Activated T-helper 1 cell treated with anti-CD3 and anti-CD28 coated beads, Interleukin-2, amount 50 U/mL, for 16 hours (primary cell): ENCODE measurements at places on chromosomes 6 and 20.

GRCh38 chr6:34656378-34657036 is 40.1 kb downstream of the ILRUN start:
- peak; percentile 10 for DNase-seq

DNA sequence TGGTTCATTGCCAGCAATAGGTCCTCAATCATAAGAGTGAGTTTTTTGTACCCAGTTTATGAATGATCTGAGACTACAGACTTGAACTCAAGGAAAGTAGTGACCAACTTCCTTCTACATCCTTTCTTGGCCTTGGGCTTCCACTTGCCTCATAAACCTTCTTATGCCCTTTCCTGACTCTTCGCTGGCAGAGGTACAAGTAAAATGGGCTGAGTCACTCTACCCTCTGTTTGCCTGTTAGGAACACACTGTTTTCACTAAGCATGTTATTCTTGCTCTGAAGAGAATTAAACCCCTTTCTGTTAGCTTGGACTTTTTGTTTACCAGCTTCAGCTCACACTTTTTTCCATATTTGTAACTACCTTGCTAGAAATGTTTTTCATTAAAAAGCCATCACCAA is 74.4 kb downstream of the PKHD1 start:
- DNase-seq, result no peak

DNA sequence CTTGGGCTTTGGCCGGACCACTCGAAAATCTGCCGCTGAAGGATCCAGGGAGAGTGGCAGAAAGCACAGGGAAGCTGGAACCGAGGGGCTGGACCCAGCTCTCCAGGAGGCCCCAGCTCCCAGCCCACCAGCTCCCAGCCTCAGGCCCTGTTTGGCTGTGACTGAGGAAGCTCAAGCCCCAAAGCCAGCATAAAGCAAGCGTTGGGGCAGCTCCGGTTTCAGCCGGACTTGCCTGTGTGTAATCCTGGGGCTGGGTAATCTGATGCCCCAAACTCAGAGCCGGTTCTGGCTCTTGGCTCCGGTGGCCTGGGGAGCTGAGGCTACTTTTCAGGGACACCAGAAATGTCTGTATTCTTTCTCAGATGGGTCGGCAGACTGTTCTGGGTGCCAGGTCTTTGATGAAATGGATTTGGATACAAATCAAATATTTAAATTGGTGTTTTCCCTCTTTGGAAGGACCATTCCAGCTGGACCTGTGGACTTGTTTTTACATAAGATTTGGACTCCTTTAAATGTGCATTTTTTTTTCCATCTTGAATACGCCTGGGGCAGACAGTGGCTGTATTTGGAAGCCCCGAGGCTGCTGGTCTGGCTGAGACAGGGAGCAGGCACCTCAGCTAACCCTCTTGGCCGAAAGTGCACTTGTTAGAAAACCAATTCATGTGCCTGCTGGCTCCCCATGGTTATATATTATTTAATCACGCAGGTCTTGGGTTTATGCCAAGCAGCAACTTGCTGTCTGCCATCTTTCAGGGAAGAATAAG is 29.7 kb downstream of the RPP40 start:
- no peak for DNase-seq

DNA sequence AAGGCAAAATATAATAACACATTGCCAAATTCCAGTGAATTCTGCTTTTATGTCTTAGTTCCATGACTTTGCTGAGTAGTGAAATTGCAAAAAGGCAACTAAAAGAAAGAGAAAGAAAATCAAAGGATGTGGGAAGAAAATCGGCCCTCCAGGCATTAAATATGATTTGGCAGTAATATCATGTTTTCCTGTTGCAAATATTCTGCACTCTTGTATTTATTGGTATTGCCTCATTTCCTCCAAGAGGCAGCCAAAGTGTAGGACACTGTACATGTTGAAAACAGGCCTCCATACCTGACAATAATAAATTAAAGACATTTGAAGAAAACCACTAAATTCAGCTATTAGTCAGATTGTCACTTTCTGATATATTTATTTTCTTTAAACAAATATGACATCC is 460.0 kb upstream of the NOX3 start:
- no peak for DNase-seq

DNA sequence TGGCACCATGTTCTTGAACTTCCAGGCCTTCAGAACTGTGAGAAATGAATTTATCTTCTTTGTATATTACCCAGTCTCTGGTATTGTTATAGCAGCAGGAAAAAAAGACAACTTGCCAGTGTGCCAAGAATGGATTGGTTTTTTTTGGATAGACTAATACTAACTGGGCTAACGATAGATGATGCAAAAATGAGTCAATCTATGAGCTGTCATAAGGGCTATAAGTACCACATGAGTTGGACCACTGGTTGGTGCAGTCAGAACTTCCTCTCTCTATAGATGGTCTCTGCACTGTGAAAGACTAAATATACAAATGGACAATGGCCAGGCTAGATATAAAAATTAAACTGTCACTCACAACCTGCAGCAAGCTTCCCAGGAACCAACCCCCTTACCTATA is 87.6 kb upstream of the COL21A1 start:
- no peak for DNase-seq

- no peak for DNase-seq
Observed at GRCh38 chr6:129709196-129709768, 695 bp downstream of the ARHGAP18 start.

- no peak for DNase-seq
Observed at GRCh38 chr20:46334303-46334904, 26.1 kb upstream of the CDH22 start.

- no peak for DNase-seq
Observed at GRCh38 chr6:90468080-90468479, 118.8 kb downstream of the MAP3K7 start.

DNA sequence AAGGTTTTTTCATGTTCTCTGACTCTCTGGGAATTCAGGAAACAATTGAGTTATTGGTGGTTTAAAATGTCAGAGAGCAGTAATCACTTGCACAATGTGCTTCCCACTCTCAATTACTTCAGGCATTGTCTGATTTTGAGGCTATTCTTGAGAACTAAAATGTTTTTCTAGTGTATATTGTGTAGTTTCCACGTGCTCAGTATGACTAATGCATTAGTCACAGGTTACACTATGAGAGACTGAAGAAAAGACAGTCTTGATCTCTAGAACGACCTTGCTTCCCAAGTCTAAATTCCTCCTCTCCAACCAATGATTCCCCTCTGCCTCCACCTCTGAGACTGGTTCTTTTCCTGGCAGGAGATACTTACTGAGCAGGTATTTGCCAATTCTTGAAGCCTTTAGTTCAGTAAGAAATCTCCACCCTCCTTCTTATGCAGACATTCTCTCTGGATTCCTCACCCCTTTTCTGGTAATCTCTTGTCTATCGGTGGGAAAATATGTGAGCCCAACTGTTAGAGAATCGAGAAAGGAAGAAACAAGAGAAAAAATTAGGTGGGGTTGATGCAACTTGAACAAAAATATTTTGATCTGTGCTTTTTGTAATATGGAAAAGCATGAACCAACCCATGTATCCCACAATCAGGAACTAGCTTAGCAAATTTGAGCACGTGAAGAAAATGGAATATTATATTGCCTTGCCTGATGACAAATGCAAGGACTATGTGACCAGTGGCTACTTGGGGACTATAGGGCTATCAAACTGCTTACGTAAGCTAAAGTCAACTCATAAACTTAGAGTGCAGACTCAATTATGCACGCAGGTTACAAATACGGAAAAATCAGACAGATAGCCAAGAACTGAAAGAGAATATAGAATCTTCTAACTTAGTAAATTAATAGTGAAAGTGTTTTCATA is 61.1 kb upstream of the SLC22A16 start:
- no peak for DNase-seq

DNA sequence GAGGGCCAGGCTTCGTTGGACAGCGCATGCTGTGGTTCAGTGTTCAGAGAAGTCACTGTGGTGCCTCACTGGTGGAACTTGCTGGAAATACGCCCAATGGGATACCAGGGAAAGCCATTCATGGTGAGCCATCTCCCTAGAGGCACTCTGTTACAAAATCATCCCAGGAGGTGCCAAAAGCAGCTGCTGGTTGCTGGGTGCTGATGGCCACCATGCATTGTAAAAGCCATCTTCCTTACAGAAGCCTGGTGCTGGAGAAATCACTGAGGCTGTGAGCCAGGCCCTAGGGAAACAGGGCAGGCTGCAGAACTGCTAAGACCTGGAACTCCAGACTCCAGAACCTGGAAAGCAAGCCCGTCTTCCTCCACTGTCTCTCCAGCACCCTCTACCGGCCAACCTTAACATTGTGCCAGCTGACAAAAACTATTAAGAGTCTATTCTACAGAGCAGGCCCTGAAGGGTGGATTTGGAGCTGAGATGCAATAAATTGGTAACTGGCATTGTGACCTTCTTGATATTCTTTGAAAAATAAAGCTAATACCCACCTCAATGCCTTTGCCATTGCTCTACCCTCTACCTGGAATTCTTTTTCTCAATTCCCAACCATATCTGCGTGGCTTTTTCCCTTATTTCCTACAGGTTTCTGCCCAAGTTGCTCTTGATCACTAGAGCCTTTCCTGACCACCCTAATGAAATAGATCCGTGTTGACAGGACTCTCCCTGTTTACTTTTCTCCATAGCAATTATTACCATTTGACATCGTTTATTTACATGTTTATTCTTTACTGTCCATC is 18.5 kb downstream of the SNRPB start:
- peak; percentile 22 for DNase-seq

DNA sequence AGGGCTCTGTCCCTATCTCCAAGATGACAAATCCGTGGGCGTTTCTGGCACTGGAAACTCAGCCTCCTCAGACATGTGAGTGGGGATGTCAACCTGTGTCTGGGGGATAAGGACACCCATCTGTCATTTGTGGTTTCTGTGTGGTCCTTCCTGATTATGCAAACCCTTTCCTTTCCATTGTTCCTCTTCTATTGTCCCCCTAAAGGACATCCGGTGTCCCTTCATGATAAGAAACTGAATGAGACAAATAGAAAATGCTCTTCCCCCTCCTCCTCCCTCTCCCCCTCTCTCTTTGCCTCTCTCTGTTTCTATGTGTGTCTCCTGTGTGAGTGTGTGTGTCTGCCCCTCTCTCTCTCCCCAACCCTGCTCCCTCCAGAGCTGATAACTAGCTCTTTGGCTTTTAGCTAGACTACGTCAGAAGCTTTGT is 11.5 kb upstream of the GLP1R start:
- DNase-seq, result no peak

DNA sequence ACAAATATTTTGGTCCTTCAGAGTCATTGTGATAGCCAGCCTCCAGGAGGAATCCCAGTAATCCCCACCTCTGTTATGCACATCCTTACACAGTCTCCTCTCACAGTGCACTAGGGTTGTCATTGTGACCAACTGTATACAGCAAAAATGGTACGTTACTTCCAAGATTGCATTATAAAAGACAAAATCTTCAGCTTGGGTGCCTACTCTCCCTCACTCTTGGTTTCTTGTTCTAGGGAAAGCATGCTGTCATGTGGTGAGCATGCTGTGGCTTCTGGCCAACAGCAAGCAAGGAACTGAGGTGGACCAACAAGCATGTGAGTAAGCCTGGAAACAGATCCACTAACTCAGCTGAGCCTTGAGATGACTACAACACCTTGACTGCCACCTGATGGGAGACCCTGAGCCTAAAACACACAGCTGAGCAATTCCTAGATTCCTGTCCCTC is 130.1 kb upstream of the DST start:
- no peak for DNase-seq

GRCh38 chr6:54874349-54875048 is 27.9 kb downstream of the FAM83B start:
- DNase-seq, result no peak

- DNase-seq, result no peak
Observed at GRCh38 chr20:12077875-12078274, 160.2 kb downstream of the BTBD3 start.

GRCh38 chr6:22024973-22025467 is 271.8 kb downstream of the PRL start:
- no peak for DNase-seq

DNA sequence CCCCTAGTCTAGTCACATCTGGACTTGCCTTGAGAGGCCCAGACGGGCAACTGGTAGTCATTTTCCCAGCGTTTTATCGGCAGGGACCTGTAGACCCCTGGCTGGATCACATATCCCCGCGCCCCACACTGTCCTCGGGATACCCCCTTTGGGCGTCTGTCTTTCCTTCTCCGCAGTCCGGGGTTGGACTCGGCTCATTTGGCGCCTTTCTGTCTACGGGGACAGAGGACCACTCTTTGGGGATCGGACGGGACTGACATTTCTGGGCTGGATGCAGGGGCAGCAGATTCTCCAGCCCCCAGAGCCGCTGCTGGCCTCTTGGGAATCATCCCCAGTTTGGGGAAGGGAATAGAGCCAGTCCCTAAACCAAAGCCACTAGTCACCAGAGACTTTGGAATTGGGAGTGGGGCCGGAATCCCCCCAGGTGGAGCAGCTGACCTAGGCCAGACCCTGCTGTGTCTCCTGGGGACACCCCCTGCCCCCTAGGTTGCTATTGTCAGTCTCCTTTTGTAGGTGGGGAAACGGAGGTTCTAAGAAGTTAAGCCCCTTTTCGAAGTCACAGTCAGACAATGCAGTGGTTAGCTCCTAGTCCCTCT is 734 bp downstream of the FAM110A start:
- DNase-seq, result no peak

DNA sequence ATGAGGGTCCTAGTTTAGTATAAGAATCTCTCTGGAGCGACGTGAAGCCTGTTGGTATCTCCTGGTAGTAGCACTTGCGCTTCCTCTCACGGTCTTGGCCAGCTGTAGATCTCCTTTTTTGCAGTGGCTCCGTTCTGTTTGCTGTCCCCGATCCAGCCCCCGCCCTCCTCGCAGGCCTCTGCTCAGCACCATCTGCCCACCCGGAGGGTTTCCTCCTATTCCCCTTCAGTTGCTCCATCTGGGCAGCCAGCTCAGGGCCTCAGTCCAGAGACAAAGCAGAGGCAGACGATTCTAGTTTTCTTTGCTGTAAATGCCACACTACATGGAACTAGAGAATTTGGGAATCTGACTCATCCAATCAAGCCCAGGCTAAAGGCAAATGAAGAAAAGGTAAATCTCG is 126.6 kb downstream of the TIAM2 start:
- DNase-seq, result no peak

- peak; percentile 73 for DNase-seq
Observed at GRCh38 chr20:59933849-59934585, 580 bp upstream of the SYCP2 start.

DNA sequence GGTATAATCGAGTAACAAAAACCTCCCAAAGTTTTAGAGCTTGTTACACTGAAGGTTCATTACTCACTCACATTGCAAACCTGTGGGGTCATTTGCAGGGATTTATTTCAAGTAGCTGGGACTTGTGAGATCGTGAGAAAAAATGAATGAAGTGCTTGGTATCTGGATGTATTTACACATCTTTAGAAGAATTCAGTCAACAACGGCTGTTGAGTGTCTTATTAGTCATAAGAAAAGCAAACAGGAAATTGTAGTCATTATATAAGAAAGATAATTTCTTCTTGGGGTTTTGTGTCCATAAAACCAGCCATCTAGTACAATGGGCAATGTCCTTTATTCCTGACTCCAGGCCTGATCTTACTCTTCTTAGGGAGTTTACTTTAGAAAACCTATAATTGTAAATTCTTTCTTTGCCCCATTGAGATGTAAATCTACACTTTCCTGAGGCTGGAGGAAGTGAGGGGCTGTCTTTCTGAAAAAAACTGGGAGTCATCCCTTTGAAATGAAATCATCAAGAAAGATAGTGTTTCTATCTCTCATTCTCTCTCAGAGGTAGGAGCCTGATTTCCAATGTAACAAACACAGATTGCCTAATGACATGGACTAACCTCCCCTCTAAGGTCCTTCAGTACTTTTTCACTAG is 202.5 kb upstream of the ASCC3 start:
- DNase-seq, result no peak
